ENCODE measurements at places on chromosomes 5 and 9.

DNA sequence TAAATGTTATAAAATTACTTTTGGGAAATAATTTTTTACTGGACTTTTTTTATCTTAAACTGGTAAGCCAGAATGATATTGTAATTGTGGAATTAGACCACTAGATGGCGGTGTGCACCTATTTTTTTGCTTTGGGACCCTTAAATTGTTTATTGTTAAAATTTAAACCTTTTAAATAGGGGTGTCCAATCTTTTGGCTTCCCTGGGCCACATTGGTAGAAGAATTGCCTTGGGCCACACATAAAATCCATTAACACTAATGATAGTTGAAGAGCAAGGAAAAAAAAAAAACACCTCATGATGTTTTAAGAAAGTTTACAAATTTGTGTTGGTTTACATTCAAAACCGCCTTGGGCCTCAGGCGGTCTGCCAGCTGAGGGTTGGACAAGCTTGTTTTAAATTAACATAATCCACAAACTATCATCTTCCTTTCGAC lies 28.4 kb upstream of the GADD45G start:
- DNase-seq, result no peak

DNA sequence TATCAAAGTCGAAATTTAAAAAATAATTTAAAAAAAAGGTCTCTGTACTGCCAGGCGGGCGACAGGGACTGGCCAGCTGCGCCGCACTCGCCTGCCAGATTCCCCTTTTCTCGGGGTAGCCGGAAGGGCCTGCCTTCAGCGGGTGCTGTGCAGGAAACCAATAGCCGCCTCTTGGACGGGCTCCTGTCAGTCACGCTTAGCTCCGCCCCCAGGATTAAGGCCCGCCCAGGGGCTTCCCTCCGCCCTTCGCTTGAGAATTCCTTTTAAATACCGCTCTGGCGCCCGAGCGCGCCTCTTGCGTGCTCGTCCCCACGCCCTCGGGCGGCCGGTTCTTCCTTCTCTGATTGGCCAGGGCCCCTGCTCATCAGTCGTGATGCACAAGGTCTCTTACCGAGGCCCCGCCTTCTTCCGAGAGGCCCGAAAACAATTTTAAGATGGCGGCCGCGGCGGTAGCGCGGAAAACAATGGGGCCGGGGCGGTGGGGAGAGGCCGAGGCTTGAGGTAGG lies at the start of gene MAML1:
Gene MAML1, plus strand, starts transcription at position 411 of the 506 bp plus-strand sequence. CDS start 291 bp downstream, outside the sequence.
- DNase-seq, result peak; percentile 100

DNA sequence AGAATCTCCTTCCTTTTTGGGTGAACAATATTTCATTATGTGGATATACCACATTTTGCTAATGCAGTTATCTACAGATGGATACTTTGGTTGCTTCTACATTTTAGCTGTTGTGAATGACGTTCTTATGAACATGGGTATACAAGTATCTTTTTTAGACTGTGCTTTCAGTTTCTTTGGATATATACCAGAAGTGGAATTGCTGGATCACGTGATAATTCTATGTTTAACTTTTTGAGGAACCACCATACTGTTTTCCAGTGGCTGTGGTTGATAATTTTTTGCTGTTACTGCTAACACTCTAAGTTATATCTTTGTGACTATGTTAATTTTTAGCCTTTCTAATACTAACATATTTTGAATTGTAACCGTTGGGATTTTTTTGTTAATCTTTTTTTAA lies 12.5 kb downstream of the WDR70 start:
- no peak for DNase-seq

DNA sequence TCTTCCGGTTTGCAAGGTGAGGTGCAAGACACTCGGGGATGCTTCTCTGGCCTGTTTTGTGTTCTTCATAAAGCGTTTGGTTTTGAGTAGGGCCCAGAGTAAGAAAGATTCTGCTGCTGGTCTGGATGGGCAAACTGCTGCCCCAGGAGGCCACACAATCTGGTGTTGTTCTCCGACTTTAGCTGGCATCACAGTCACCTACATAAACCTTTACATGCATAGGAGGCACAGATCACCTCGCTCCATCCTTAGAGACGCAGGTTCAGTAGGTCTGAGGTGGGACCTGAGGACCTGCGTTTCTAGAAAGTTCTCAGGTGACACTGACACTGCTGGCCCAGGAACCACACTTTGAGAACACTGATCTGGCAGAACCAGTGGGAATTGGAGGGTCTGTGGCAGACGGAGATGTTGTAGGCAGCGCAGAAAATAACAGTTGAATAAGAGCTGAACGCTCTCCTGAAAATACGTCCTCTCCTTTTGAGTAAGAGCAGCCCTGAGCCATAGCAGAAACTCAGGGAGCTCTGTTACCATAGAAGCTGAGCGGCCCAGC lies 3.9 kb upstream of the SLC6A3 start:
- peak; percentile 30 for DNase-seq

GRCh38 chr5:143222287-143223231 lies 180.9 kb downstream of the NR3C1 start:
- DNase-seq, result no peak

GRCh38 chr9:78707080-78707479 lies 410.2 kb downstream of the PSAT1 start:
- DNase-seq, result no peak

DNA sequence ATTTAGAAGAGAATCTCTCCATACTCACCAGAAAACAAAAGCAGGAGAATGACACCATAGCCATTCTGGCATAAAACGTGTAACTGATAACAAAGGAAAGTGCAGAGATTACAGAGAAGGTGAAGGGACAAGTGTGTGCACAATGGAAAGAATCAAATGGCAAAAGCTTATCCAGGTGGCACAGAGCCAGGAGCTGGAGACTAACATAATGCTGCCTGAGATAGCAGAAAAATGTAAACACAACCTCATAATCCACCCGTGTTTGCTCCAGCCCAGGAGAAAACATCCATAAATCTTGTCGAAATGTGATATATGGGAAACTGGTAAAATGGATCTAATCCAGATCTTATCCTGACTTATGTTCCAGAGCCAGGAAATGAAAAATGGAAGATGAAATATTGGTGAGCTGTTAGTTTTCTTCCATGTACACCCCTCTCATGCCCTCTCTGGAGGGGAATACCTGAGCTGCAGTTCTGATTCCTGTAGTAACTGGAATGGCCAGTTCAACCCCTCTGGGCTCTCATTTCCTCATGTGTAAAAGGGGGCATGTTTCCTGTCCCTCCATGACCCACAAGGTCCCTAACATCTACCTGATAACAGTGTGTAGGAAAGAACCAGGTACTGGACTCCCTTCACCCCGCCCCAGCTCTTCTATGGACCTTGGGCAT lies 212.3 kb upstream of the DAPK1 start:
- DNase-seq, result no peak

DNA sequence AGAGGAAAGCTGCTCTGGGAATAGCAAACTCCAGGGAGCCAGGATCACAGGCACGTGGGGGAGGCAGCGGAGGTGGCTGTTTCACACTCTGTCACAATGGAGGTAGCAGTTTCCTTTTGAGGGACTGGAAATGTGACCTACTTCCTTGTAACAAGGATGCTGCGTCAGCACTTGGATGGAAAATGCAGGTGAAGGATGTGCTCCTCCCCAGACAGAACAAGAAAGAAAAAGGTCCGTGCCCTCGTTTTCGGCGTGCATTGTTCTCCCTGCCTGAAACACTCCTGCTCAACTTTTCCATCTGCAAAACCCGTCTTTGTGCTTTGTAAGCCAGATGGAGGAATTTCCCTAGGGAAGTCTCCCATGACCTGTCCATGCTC lies 55.1 kb upstream of the SH3PXD2B start:
- no peak for DNase-seq

DNA sequence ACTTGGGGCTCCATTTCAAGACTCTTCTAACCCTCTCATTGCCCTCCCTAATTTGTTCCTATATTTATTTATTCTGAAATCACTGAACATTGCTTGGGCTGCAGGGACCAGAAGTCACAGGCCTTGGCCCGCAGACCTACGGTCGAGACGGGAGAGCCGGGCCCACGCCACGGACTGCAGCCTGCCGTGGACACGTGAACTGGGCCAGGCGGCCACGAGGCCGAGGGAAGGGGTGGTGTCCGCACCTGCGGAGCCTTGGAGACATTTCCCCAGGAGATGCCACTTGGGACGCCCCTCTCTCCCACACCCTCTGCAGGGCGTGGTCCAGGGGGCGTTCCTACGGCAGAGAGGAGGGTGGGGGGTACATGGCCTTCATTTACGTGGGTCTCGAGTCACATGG lies 463.9 kb downstream of the ICE1 start:
- no peak for DNase-seq

GRCh38 chr9:125701351-125701750 lies 5.7 kb downstream of the MAPKAP1 start:
- DNase-seq, result no peak

DNA sequence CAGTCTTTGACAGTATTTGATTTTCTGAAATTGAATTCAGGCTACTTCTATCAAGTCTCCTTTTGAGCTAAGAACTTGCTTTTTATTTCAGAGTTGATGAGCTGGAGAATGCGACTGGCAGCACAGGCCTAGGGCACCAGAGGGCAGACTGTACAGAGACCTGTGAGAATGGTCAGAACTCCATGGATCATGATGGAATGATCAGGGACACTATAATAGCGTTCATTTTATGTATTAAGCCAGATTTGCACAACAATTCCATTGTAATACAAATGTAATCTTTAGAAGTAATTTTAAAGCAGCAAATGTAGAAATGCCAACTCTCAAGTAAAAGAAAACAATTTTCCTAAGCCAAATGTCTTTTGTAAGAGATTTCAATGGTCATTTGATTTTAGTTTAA lies 902.4 kb downstream of the NR2F1-AS1 start:
- DNase-seq, result no peak

GRCh38 chr5:131459216-131459615 lies 175.8 kb downstream of the RAPGEF6 start:
- DNase-seq, result no peak

GRCh38 chr5:113331209-113331551 lies 103.6 kb downstream of the TSSK1B start:
- DNase-seq, result no peak

- no peak for DNase-seq
These were observed 220.9 kb upstream of the DAP start for GRCh38 chr5:10981932-10982331.

GRCh38 chr9:3215658-3216057 lies 310.1 kb downstream of the RFX3 start:
- DNase-seq, result no peak

- no peak for DNase-seq
These were observed 35.9 kb downstream of the FOXI1 start for GRCh38 chr5:170141636-170142035.

DNA sequence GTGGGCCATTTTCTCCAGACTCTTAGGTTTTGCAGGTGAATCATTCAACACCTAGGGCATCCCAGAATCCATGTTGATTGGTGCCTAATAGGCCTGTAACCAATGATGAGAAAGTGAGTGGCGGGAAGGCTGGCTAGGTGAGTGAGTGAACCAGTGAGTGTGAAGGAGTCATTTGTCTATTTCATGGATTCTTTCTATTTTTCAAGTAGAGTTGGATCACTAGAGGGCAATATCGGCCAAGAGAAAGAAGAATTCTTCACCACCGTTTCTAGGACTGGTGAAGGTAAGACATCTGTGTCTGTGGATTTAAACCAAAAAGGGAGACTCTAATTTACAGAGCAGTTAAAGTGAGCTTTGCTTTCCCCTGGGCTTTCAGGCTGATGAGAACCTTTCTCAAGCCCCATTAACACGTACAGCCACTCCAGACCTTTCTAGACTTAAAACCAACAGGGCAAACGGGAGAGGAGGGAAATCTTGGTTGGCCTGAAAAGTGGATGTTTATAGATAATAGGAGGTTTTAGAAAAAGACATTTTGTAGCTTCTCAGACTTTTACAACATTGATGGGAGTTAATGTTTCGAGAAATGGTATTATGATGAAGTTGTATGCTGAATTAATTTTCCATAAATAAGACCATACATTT lies 114.3 kb upstream of the IL12B start:
- DNase-seq, result no peak

DNA sequence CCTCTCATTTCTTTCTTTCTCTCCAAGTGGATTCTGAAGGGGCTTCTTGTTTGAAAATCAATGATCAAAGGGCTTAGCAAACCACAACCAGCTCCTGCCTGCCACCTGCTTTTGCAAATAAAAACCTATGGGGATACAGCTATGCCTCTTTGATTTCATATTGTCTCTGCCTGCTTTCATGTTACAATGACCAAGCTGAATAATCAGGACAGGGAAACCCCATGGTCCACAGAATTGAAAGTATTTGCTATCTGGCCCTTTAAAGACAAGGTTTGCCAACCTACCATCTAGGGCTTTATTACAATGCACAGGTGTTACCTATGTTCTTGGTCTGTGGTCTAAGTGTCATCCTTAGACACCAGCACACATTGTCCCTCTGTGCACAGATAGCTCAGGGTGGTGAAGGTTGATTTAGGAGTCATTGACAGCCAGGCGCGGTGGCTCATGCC lies 28.8 kb upstream of the PLIN2 start:
- no peak for DNase-seq

GRCh38 chr5:91390268-91390667 lies 7.2 kb upstream of the ARRDC3 start:
- DNase-seq, result no peak

DNA sequence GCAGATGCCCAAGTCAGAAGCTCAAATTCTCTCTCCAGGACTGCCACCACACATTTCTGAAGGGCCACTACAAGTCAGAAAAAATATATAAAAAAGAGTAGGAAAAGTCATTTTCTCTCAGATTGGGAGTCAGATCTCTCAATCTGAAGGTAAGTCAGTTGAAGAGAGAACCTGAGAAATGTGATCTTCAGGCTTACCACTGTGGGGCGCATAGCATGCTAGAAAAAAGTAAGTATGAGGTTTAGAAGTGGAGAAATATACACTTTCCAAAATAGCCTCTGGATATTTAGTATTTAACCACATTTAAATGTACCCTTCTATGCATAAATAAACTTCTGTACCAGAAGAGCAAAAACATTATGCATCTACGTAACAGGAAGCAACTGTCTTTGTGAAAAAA lies 800.7 kb upstream of the CTNND2 start:
- DNase-seq, result no peak

DNA sequence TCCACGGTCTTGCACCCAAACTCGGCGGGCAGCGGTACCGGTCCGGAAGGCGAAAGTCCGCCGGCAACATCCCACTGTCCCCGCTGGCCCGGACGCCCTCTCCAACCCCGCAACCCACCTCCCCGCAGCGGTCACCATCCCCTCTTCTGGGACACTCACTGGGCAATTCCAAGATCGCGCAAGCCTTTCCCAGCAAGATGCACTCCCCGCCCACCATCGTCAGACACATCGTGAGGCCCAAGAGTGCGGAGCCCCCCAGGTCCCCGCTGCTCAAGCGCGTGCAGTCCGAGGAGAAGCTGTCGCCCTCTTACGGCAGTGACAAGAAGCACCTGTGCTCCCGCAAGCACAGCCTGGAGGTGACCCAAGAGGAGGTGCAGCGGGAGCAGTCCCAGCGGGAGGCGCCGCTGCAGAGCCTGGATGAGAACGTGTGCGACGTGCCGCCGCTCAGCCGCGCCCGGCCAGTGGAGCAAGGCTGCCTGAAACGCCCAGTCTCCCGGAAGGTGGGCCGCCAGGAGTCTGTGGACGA lies 33.3 kb downstream of the CD180 start:
- DNase-seq, result no peak

- no peak for DNase-seq
These were observed 444.2 kb upstream of the RIOK2 start for GRCh38 chr5:97627272-97627671.

- no peak for DNase-seq
These were observed 212.9 kb downstream of the MAPKAP1 start for GRCh38 chr9:125493881-125494652.
